ENCODE measurements at places on chromosomes 5 and 9.

- DNase-seq = no peak
These were observed 373.3 kb upstream of the FAM174A start for GRCh38 chr5:100161868-100162267.

- DNase-seq = no peak
These were observed 8.5 kb upstream of the ZFP62 start for GRCh38 chr5:180869587-180869986.

DNA sequence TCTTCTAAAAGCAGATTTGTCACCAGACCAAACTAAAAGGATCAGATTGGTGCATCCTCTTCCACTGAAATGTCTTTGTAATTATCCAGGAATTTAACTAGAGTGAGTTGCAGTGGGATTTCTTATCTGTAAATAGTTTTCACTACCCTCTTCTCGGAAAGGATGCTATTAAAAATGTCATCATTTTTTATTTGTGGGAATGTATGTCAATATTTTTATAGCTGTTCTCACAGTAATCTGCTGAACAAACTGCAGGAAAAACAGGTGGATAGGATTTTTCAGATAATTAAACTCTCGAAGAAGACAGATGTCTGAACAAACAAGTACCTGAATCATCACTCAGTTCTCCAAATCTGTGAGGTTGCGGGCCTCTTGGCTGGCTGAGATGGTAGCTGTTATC is 62.7 kb downstream of the RAB14 start:
- DNase-seq = no peak

- no peak for DNase-seq
These were observed 21.2 kb upstream of the TTC23L start for GRCh38 chr5:34817558-34818351.

GRCh38 chr5:129508606-129509005 is 48.5 kb downstream of the ADAMTS19 start:
- no peak for DNase-seq

DNA sequence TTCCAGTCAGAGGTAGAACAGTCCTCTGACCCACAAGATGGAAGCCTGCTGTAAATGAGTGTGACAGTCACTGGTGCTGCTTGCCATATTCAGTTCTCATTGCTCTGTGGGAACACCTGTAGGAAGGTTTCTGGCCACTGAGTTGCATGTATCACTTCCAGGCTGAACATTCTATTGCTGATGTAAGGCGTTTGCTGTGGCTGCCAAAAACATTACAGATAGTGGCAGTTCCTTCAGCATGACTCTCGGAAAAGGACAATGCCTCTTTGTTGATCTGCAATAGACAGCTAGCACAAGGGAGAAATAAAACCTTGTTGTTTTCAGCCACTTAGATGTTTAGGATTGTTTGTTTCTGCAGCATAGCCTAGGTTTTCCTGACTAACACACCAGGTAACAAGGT is 217.2 kb downstream of the AGTPBP1 start:
- DNase-seq = no peak

GRCh38 chr5:156479849-156480248 is 152.9 kb downstream of the SGCD start:
- DNase-seq = no peak

DNA sequence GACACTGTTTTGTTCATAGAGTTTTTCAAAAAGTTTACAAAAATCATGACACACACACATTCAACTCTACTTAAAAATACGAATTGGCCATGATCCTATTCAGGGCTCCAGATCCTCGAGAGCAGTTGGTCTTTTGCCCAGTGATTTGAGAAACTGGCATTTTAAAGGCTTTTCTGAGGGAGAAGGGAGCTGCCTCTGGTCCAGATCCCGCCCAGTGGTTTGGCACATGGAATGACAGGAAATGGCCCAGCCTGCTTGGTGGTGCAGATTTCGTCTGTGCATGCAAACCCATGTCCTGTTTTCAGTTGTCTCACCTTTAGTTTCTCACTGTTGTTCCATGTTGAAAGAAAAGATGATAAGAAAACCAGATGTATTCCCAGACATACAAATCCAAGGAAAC is 3.6 kb downstream of the CAMK4 start:
- no peak for DNase-seq

DNA sequence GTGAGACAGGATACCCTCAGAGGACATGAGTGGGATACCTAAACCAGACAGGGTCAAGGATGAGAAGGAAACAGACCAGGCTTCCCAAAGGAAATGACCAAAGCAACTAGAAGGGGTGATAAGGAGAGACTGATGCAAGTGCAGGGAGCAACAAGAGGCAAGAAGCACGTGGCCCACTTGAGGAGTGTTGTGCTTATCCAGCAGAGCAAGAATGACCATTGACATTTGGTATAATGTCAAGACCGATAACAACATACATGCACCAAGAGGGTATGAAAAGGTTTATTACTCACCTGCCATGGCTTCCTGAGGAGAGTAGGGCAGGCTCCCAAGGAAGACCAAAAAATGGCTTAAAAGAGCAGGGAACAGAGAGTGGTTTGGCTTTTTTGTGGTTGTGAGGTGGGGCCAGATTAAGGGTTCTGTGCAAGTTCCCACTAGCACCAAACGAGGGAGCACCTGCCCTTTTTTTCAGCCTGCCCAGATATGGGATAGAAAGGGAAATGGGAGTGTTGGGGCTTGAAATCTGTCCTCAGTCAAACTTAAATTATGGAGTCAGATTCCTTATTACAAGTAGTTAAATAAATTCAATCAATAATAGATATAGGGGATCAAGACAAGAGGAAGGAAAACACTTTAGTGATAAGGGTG is 513.6 kb downstream of the RASEF start:
- DNase-seq = no peak

DNA sequence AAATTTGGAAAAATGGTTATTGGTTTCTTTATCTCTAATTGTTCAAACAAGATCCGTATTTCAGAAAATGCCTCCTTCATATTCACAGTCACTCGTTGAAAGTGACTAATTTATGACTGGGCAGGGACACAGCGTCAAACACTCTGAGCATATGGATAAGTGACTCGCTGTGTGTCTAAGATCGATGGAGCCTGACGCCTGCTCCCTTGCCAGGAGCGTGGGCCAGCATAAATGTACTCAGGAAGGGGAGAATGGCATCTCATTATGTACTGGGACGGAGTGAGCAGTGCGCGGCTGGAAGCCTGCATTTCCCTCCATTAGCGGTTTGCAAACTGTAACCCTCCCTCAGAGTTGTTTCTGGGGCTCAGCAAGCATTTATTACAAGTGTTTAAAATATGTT is 79.8 kb upstream of the CAST start:
- no peak for DNase-seq

DNA sequence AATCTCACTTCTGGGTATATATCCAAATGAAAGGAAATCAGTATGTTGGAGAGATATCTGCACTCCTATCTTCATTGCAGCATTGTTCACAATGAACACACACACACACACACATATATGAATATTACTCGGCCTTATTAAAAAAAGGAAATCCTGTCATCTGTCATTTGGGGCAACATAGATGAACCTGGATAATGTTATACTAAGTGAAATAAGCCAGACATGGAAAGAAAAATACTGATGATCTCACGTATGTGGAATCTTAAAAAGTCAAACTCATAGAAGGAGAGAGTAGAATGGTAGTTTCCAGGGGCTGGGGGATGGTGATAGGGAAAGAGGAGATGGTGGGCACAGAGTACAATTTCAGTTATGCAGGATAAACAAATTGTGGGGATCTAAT is 100.3 kb downstream of the EMB start:
- DNase-seq = no peak

GRCh38 chr5:96633820-96634219 is 28.4 kb upstream of the CAST start:
- no peak for DNase-seq

DNA sequence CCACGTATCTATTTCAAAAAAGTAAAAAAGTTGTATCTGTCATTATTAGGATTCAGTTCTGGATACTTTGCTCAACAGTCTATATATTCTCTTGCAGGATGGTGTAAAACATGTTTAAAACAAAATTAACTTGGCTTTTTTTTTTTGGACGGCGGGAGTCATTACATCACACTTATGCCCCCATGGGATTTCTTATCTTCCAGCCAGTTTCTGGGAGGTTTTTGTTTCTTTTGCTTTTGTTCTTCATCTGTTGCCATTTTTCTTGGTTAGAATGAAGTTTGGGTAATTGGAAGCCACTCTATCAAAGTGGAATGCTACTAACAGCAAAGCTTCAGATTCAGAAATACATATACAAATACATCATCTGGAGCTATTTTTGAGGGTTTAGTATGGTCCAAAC is 1.8 kb upstream of the STARD4 start:
- DNase-seq = no peak

DNA sequence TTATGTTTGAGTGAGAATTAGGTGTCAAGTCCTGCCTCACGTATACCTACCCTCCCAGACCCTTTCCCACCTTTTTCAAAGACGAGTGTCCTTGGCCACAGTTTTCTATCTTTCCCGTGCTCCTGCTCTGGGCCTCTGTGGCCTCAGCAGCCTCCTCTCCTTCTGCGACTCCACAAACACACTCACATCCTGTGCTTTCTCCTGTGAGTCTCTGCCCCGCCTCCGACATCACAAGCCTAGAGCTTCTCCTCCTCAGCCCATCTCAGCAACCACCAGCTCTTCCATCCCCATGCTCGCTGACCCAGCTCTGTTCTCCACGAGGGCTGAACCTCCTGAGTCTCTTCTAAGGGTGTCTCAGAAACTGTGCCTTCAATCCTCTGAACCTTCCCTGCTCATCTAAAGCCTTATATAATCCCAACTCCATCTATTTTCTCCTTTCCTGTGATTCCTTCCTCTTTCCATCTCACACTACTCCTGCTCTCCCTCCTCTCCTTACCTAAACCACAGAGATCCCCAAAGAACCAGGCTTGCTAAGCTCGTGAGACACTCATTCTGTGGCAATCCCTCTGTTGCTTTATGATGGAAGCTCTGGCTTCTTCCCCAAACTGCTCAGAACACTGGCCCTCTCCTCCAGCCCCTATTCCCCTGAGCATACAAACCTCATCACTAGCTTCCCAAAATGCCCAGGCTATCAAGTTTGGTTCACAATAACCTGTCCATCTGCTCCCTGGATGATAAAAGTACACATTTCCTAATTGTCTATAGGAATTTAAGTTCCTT is 55.2 kb downstream of the RASEF start:
- no peak for DNase-seq

DNA sequence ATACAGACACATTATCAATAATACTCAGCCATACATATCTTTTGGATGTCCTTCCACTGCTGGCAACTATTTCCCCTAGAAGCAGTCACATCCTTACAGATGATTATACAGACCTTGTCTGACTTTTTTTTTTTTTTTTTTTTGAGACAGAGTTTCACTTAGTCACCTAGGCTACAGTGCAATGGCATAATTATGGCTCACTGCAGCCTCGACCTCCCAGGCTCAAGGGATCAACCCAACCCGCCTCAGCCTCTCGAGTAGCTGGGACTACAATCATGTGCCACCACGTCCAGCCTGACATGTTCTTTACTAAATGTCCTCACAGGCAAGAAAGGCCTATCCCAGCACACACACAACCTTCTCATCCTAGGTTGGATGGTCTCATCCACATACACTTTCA is 24.0 kb downstream of the NR6A1 start:
- DNase-seq = no peak

DNA sequence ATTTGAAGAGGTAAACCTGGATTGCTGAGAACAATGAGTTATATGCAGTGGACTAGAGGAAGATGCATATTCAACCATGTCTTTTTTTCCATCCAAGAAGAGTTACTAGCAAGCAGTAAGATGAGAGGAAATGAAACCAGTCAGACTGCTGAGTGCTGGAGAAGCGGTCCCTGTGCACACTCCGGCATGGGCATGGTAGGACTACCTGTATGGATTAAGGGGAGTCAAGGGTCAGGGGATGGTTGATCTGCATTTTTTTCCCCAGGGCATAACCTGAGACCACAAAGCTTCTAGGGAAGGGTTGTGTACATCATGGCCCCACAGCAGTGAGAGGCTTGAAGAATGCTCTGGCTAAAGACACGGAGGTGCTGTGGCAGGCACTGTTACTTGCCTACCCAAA is 76.6 kb upstream of the ZNF169 start:
- no peak for DNase-seq

GRCh38 chr9:116414374-116414773 is 260.8 kb downstream of the PAPPA start:
- DNase-seq = no peak

DNA sequence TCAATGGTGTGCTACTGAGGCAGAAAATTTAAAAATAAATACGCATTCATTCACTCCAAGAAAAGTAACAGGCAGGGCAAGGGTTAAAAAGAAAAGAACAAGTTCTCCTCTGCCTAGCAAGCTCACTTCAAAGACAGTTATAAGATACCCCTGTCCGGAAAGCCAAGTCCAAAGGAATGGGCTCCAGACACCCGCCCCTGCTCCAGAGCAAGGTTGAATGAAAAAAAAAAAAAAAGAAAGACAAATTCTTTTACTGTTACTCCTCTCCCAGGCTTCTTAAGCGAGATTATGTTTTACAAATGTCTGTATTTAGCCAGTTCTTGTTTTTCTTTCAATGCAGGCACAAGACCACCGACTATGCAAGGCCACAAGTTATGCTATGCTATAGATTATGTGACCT is 9.1 kb upstream of the ANXA2R start:
- DNase-seq = no peak

- no peak for DNase-seq
These were observed 140.3 kb downstream of the ROR2 start for GRCh38 chr9:91809581-91810285.

DNA sequence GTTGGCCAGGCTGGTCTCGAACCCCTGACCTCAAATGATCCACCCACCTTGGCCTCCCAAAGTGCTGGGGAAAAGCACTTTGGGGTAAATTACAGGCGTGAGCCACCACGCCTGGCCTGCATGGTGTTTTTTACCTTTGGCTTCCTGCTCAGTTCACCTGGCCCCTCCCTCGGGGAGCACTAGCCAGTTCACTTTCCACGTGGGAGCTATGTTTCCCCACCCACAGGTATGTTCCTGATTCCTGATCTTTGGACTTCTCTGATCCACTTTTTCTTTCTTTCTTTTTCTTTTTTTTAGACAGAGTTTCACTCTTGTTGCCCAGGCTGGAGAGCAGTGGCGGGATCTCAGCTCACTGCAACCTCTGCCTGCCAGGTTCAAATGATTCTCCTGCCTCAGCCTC is 15.8 kb downstream of the DAB2IP start:
- no peak for DNase-seq

DNA sequence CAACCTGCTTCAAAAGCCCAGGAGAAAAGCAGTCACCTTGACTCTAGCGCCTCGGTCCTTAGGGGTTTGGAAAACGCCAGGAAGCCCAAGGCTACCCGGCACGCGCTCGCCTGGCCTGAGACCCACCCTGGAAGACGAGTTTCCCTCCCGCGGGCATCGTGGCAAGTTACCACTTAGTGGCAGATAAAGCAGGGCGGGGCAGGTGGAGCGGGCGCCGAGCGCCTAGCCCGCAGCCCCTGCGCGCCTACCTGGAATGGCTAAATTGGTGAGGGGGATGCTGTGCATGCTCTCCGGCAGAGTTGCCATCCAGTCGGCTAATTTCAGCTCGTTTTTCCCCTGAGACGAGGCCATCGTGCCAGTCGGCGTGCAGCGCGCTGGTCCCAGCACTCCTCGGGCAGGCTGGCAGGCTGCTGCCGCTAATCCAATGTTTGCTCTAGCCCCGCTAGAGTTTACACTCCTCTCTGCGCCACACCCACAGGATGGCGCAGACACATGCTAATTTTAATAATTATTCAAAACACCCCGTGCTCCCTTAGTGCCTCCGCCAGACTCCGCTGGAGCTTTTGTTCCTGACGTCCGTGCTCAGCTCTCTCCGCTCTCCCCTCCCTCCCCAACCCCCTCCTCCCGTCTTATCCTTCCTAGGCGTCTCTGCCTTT is at the start of gene PLCXD3:
Gene PLCXD3 (minus strand): TSS at position 426 of the 656 bp plus-strand sequence. CDS start 75 bp downstream, at position 351.
- no peak for DNase-seq
